ENCODE measurements at places on chromosomes 11 and 22. TPM values are rescaled to one million over a fixed set of nuclear protein-coding genes. Genes with fewer than 3 reads are reported as not detected.

BIRC2 gene
- 27.8 TPM for total RNA-seq

TREH gene
- not detected for total RNA-seq

GDPD4 gene
- not detected for total RNA-seq

MRGPRX3 gene
- total RNA-seq = not detected

ABCG4 gene
- total RNA-seq = 0.07 TPM

SSTR3 gene
- 3.5 TPM for total RNA-seq

ROM1 gene
- 2.3 TPM for total RNA-seq

THY1 gene
- 1.8 TPM for total RNA-seq

NTM gene
- not detected for total RNA-seq

FERMT3 gene
- total RNA-seq = 200 TPM

OR2D2 gene
- total RNA-seq = 0.72 TPM

SULT4A1 gene
- total RNA-seq = not detected

TSGA10IP gene
- total RNA-seq = not detected

EFCAB6 gene
- not detected for total RNA-seq

GAS2 gene
- 2.0 TPM for total RNA-seq

MYEOV gene
- total RNA-seq = 0.83 TPM

FGF19 gene
- not detected for total RNA-seq

OR2AT4 gene
- total RNA-seq = not detected

DNA sequence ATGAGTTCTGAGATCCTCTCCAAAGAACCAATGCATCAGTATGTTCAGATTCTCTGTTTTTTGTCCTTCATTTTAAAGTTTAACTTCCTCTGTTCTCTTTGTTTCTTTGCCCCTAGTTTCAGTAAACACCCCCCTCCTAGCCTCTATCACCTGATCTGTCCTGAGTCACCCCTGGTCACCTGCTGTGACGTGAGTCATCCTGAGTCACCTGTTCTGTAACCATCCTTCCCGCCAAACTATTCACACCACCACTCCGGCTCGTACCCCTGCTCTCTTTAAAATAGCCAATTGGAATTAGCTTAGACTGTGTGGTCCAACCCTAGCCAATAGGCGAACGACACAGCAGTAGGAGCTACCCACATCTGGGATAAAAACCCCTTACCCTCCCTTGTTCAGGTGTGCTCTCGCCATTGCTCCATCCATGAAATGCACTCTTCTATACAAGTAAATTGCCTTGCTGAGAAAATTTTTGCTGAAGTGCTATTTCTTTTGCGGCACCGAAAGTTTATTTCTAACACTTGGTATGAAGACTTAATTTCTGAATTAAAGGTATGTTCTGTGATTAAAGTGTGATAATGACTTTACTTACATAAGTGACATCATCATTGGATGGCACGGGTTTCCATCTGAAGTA, 318.4 kb downstream of the AASDHPPT start:
- no peak for DNase-seq

DNA sequence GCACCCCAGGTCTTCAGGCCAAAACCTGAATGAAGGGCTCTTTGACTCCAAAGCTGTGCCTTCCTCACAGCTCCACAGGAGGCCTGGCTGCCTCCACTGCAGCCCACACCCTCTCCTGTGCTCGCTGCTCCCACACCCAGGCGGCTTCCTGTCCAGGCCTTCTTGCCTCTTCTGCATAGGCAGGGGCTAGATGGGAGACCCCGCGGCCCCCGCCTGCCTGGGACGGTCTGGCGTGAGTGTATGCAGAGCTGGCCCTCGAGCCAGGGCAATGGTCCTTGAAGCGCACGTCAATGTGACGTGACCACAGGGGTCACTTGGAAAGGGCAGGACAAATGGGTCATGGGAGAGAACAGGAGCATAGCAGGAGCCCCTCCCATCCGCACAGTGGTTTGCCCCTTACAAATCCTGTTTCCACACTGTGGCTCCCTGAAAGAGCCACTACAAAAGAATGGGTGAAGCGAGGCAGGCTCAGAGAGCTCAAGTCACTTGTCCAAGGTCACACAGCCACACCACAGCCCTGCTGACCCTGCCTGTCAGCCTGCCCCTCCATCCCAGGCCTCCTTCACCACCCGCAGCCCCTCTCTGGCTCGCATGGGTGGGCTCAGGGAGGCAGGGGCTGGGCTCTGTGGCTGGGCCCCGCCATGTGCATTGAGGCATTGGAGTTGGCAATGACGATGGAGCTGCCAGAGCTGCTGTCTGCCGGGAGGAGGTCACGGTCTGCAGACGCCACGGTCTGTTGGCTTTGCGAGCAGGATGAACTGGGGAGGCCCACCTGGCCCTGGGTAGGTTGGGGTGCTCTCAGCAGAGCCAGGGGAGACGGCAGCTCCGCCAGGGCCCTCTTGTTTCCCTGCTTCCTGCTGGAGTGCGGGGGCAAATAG, 71.2 kb upstream of the WNT11 start:
- DNase-seq = no peak

- DNase-seq = peak; percentile 99
These were observed at the start of gene TOB2 for GRCh38 chr22:41446639-41447434. Gene TOB2, minus strand, starts transcription at chr22:41446801. Its CDS starts 9,456 bp downstream, at chr22:41437345.

GRCh38 chr11:95247127-95247684, 16.2 kb upstream of the SESN3 start:
- no peak for DNase-seq

DNA sequence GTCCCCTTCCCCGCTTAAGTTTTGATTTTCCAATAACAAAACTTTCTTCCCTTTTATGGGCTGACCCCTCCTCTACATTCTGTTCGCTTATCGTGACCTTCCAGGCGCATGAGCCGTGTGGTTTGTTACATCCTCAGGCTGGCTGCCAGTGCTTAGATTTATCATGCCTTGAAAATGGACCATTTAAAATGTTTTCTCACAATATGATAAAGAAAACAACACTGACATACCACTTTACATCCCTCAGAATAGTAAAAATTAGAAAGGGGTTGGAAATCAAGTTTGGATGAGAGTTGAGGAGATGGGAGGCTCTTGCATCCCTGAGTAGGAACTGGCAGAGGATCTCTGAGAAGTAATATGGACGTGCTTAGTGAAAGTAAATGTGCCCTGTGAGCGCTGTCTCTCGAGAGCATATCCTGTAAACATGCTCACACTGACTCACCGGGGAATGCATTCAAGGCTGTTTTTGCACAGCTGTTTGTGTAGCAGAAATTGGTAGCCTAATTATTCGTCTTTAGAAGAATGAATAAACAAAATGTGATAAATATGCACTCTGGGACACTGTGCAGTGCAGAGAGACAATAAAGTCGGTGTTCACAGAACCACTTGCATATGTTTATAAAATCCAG, 17.1 kb upstream of the TOLLIP start:
- no peak for DNase-seq

GRCh38 chr22:19707347-19708290, 6.7 kb upstream of the SEPTIN5 start:
- no peak for DNase-seq

GRCh38 chr22:41687901-41688364, 734 bp downstream of the SNU13 start:
- DNase-seq = peak; percentile 77

DNA sequence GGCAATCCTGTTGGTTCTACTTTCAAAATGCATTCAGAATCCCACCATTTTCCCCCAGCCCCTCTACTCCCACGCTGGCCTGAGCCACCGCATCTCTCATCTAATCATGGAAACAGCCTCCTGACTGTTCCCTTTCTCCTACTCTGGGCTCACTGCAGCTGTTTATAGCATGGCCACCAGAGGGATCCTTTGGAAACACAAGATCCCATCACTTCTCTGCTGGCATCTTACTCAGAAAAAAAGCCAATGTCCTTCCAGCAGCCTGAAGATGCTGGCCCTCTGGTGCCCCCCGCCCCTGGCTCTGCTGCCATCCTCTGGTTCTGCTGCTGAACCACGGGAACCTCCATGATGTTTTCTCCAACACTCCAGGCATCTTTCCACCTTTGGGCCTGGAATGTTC, 11.1 kb downstream of the MS4A8 start:
- DNase-seq = no peak

GRCh38 chr22:43449205-43449830, 37.5 kb downstream of the MPPED1 start:
- DNase-seq = no peak

- no peak for DNase-seq
These were observed 14.0 kb downstream of the KIAA0930 start for GRCh38 chr22:45226503-45227186.

GRCh38 chr11:17811352-17811751, 76.8 kb downstream of the KCNC1 start:
- DNase-seq = no peak

DNA sequence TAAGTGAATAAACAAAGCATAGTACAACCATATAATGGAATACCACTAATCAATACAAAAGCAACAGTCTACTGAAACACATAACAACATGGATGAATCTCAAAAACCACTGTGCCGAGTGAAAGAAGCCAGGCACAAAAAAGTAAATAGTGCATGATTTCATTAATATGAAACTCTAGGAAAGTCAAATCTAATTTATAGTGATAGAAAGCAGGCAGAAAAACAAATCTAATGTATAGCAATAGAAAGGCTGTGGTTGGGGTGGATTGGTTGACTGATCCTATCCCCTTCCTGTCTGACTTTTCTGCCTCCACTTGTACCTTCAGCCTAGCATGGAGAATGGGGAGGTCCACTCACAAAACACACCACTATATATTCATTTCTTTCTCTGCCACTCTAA, 115.4 kb downstream of the SERGEF start:
- DNase-seq = no peak

DNA sequence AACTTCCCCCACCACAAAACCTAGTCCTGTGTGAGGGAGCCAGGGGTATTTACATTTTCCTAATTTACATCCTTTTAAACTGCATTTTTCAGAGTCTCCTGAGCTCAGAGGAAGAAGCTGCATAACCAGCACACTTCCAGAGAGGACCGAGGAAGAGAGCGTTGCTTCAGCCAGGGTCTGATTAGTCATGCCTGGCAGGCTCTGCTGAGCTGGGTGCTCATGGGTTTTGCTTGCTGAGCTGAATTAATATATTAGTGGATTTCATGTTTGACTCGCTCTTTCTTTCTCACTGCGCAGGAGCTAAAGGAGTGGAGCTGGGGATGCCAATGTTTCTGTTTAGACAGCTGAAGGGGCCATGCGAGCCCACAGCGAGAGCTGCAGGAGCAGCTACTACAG, 539.3 kb upstream of the B3GAT1 start:
- no peak for DNase-seq

- no peak for DNase-seq
These were observed 8.6 kb upstream of the PITPNB start for GRCh38 chr22:27927608-27928007.

DNA sequence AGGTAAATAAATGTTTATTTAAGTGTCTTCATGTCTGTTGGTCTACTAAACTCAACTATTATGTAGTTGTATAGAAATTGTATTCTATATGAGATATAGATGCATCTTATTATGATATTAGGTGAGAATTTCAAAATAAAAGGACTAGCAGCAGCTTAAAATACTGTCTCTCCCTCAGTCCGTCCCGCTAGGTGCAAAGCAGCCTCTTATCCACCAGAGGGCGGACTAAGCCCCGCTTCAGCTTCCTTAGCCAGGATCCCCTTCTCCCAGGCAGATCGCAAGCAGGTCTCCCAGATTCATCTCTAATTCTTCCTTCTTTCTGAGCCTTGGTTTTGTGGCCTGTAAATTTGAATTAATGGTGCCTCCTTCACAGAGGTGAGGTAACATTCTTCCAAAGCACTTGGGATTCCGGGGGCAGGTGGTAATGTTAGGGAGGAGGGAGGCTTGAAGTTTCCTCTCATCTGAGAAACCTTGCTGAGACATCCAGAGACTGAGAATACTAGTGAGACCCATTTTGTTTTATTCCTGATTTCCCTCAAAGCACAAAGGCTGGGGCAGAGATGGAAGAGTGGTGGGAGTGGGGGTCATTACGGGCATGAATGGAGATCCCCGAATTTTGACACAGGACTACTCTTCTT, 13.5 kb upstream of the INSC start:
- peak; percentile 87 for DNase-seq

- no peak for DNase-seq
These were observed 20.6 kb downstream of the MUC5AC start for GRCh38 chr11:1178201-1178885.

DNA sequence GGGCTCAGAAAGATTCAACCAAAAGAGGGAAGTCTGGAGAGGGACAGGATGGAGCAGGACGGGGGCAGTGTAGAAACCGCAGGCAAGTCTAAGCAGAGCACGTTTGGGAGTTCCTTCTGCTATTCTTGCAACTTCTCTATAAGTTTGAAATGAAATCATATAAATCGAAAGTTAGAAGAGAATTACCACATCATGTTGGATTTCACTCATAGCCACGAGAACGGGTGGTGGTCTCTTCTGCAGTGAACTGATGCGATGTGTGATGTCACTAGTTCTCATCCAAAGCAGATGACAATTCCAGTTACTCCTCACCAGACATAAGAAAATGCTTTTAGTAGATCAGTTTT, 36.0 kb downstream of the KCNQ1 start:
- peak; percentile 54 for DNase-seq

GRCh38 chr22:35457729-35458546, 58.0 kb downstream of the MCM5 start:
- DNase-seq = no peak

GRCh38 chr22:29348041-29348440, 32.5 kb upstream of the RASL10A start:
- no peak for DNase-seq

GRCh38 chr11:47607380-47607779, 13.2 kb upstream of the C1QTNF4 start:
- no peak for DNase-seq

GRCh38 chr22:24009227-24010017, 1.7 kb upstream of the CABIN1 start:
- peak; percentile 54 for DNase-seq

- no peak for DNase-seq
These were observed 15.1 kb downstream of the RHOG start for GRCh38 chr11:3825473-3826154.

DNA sequence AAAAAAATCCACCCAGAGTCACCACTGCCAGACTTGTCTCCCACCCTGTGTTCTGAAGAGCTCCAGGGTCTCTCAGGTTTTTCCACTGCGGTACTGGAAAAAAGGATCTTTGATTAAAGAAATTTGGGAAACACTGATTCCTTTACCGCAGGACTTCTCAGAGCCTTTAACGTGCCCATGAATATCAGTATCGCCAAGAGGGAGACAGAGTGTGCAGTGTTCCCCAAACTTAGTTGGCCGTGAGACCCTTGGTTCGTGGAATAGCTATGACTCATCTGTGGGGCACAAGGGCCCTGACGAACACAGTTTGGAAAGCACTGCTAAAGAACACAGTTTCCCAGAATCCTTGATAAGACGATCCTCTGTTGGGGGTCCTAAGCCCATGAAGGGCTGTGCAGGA, 31.7 kb downstream of the SYT7 start:
- no peak for DNase-seq

DNA sequence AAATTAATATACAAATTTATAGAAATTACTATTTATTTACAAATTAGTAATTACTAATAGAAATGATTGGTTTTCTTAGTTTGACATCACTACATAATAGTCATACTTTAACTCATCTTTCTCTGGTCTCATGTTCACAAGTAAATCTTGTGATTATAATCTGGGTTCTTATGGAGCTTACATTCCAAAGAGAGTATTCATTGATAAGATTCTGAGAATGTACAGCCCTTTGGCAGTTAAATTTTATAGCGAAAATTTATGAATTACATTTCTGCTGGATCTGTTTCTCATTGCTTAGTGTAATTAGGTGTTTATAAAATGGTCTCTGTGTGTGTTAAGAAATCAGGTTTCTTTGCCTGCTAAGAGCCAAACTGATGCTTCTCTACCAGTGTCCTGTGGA, 175.2 kb downstream of the TMEM135 start:
- no peak for DNase-seq

- peak; percentile 86 for DNase-seq
These were observed 3.9 kb downstream of the MAML2 start for GRCh38 chr11:96338910-96339705.

- no peak for DNase-seq
These were observed 15.9 kb downstream of the CYP2D6 start for GRCh38 chr22:42114721-42115120.

GRCh38 chr11:31645747-31646146, 136.2 kb downstream of the ELP4 start:
- no peak for DNase-seq
